Vagina (tissue), 2 donors: ENCODE measurements at places on chromosomes 7 and 10.
A peak's percentile ranks its signal among the peaks of the same experiment; 100 is the strongest.

- DNase-seq, result no peak
- H3K27ac ChIP-seq, result no peak overlapping the region
- peaks cover 12% of the 10 kb centered on the region for H3K4me1 ChIP-seq
- no peaks in the 10 kb centered on the region for H3K36me3 ChIP-seq
- no peaks in the 10 kb centered on the region for H3K27me3 ChIP-seq
These were observed 77.6 kb downstream of the FBXL13 start for GRCh38 chr7:102996957-102997356.

DNA sequence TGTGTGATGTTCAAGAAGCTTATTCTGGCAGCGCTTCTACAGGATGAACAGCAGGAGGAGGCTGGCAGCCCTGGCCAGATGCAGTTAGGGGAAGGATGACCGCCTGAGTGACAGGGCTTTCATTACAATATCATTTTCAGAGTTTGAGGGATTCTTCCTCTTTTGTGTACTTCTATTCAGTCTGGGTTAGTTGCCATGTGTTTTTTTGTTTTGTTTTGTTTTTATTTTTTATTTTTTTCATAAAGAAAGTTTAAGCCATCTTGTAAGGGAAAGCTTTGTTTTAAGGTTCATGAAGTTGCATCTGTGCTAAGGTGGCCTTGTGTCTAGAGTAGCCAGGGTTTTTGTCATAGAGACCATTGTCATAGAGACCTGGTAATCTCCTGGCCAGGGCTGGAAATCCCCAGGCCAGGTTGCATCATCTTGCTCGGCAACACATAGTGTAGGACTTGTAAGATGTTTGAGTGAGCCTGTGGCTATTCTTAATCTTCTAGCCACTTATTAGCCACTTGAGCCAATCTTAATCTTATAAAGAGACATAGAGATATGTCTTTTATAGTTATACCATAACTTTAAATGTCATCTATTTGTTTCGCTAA lies 230.5 kb upstream of the TMEM229A start:
- H3K27me3 ChIP-seq, result no peaks in the 10 kb centered on the region
- H3K4me1 ChIP-seq, result no peaks in the 10 kb centered on the region
- H3K4me3 ChIP-seq, result no peak overlapping the region
- DNase-seq, result no peak
- no peak overlapping the region for H3K27ac ChIP-seq

GRCh38 chr7:100466653-100467605 lies 2.9 kb upstream of the SPACDR start:
- no peaks in the 10 kb centered on the region for H3K36me3 ChIP-seq
- H3K4me1 ChIP-seq, result peaks cover 39% of the 10 kb centered on the region
- no peaks in the 10 kb centered on the region for H3K27me3 ChIP-seq
- DNase-seq, result no peak
- H3K4me3 ChIP-seq, result no peak overlapping the region

DNA sequence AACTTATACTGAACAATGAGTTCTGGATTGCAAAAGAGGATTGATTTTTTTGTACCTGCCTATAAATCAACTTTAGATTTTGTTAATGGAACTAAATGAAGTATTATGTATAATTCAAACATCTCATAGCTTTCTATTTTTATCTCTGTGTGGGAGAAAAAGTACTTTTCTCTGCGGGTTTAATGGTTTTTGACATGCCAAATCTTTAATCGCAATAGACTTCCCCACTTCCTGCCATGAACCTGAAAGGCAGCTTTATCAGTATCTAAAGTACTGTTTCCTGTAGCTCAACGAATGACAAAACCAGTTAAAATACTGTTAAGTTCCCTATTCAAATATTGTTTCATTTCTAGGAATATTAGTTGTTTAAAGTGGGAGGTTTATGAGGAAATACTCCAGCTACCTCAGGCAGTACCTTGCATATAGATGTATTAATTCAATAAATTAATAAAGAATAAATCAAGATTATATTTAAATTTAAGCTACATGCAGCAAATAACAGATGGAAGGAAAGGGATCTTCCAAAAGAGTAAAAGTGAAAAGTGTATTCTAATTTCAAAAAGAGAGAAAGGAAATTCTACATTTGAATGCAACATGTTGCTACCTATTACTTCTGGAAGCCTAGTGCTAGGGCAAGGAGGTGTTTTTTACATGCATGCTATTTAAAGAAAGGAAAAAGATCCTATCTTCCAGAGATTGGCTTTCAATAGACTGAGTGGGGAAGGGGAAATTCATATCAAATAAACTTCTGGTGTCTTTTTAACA lies 75.9 kb downstream of the SVOPL start:
- H3K27me3 ChIP-seq, result no peaks in the 10 kb centered on the region
- no peaks in the 10 kb centered on the region for H3K4me1 ChIP-seq
- no peaks in the 10 kb centered on the region for H3K36me3 ChIP-seq
- DNase-seq, result no peak

GRCh38 chr10:18449611-18450026 lies 201.8 kb downstream of the NSUN6 start:
- no peaks in the 10 kb centered on the region for H3K4me1 ChIP-seq
- no peak overlapping the region for H3K4me3 ChIP-seq
- no peak for DNase-seq
- H3K27me3 ChIP-seq, result no peaks in the 10 kb centered on the region

DNA sequence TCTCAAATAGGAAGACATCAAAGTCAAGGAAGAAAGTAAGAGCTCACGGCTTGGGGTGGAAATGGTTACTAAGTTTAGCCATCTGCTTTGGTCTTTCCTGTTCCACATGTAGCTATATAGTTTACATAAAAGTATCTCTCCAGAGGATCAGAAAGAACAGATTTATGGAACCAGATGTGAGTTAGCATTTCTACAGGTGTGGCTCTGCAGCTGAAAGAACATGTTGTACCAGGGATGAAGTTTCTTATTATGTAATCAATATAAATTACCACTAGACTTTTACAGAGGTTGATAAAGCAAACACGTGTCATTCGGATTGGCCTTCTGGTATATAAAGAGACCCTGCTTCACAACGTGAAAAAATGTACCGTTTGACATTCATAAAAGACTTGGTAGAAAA lies 19.9 kb downstream of the CALD1 start:
- no peak overlapping the region for H3K4me3 ChIP-seq
- H3K27ac ChIP-seq, result peak overlapping the region; percentile 44

- no peaks in the 10 kb centered on the region for H3K27me3 ChIP-seq
- H3K36me3 ChIP-seq, result no peaks in the 10 kb centered on the region
- no peak for DNase-seq
- no peaks in the 10 kb centered on the region for H3K4me1 ChIP-seq
These were observed 1463.4 kb upstream of the CELF2 start for GRCh38 chr10:9554321-9554720.

DNA sequence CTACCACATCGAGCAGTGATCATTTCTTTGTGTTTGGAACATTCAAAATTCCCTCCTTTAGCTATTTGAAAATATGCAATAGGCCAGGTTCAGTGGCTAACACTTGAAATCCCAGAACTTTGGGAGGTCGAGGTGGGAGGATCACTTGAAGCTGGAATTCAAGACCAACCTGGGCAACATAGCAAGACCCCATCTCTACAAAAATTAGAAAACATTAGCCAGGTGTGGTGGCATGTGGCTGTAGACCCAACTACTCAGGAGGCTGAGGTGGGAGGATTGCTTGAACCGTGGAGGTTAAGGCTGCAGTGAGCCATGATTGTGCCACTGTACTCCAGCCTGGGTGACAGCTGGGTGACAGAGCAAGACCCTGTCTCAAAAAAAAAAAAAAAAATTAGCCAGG lies 15.3 kb upstream of the EXOC4 start:
- no peaks in the 10 kb centered on the region for H3K36me3 ChIP-seq
- DNase-seq, result no peak
- H3K27me3 ChIP-seq, result no peaks in the 10 kb centered on the region
- no peak overlapping the region for H3K4me3 ChIP-seq
- H3K27ac ChIP-seq, result no peak overlapping the region

DNA sequence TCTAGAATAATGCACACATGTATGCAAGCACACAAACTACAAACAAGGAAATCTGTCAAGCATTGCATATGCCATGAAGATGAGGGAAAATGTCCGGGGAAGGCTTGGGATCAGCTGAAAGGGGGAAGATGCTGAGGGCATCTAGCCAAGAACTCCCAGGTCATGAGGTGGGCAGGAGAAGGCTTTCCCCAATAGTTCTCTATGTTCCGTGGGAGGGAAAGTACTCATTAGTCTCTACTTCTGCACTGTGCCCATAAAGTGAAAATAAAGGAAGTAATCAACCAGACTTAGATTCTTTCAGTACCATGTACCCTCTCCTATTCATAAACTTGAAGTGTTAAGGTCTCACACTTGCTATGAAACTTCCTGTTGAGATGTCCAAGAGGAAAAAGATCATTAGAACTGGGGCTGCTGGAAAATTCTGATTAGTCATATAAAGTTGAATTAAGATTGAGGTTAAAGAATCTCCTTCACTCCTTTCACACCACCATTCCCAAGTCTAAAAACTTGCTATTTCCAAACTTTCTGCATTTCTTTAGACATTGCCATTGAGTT lies 17.1 kb upstream of the LIPF start:
- no peak overlapping the region for H3K4me3 ChIP-seq
- peaks cover 5% of the 10 kb centered on the region for H3K4me1 ChIP-seq
- no peaks in the 10 kb centered on the region for H3K36me3 ChIP-seq
- no peak for DNase-seq
- H3K27me3 ChIP-seq, result no peaks in the 10 kb centered on the region

GRCh38 chr7:7228967-7229366 lies 46.6 kb downstream of the C1GALT1 start:
- no peaks in the 10 kb centered on the region for H3K4me1 ChIP-seq
- DNase-seq, result no peak
- no peaks in the 10 kb centered on the region for H3K27me3 ChIP-seq
- H3K27ac ChIP-seq, result no peak overlapping the region
- H3K36me3 ChIP-seq, result no peaks in the 10 kb centered on the region

GRCh38 chr10:16933783-16934182 lies 116.6 kb upstream of the RSU1 start:
- no peaks in the 10 kb centered on the region for H3K4me1 ChIP-seq
- H3K36me3 ChIP-seq, result no peaks in the 10 kb centered on the region
- no peak overlapping the region for H3K27ac ChIP-seq
- no peak overlapping the region for H3K4me3 ChIP-seq

DNA sequence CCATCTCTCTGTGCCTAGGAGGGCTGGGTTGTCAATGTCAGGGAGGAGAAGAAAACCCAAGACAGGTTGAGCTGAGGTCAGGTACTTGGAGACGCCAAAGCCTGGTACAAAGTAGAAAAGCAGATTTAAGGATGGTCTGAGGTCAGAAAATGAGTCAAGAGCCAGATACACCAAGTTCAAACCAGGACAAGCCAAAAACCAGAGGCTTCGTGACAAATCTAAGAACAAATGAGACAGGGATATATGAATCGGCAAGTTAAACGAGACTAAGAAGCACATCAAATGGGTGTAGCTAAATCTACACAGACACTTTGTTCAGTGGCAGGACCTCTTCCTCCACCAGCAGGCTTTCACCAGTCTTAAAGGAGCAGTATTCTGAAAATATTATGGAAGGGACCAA lies 34.2 kb downstream of the C7orf33 start:
- H3K36me3 ChIP-seq, result no peaks in the 10 kb centered on the region
- no peak for DNase-seq
- no peak overlapping the region for H3K4me3 ChIP-seq
- no peaks in the 10 kb centered on the region for H3K27me3 ChIP-seq
- no peak overlapping the region for H3K27ac ChIP-seq
- peaks cover 6% of the 10 kb centered on the region for H3K4me1 ChIP-seq

GRCh38 chr7:112740667-112741066 lies 49.5 kb downstream of the TMEM168 start:
- no peaks in the 10 kb centered on the region for H3K27me3 ChIP-seq
- no peaks in the 10 kb centered on the region for H3K36me3 ChIP-seq
- no peak overlapping the region for H3K4me3 ChIP-seq
- no peak overlapping the region for H3K27ac ChIP-seq

DNA sequence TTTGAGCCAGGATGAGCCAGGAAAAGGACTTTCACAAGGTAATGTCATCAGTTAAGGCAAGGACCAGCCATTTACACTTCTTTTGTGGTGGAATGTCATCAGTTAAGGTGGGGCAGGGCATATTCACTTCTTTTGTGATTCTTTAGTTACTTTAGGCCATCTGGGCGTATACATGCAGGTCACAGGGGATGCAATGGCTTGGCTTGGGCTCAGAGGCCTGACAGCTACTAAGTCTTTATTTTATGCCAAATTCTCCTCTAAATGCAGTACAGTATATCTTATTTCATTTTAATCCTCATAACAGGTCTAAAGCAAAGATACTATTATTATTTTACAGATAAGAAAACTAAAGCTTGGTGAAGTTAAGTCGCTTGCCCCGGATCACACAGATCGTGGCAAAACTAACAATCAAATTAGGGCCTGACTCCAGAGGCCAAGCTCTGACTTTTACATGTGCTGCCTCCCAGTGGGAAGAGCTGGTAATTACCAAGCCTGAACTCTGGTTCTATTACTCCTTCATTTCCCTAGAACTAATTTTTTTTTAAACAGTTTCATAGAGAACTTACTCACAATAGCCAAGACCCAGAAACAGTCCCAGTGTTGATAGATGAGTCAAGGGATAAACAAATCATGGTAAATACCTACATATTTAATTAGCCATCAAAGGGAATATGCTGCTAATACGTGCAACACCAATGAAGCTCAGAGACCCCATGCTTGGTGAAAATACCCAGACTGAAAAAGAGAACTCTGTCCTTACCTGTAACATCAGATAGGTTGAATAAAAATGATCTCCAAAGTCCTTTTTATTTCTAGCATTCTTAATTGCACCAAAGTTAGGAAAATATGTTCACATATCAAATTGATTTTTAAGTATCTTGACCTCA lies 35.4 kb downstream of the C7orf25 start:
- H3K27me3 ChIP-seq, result no peaks in the 10 kb centered on the region
- DNase-seq, result no peak
- no peak overlapping the region for H3K27ac ChIP-seq
- no peaks in the 10 kb centered on the region for H3K36me3 ChIP-seq

- DNase-seq, result no peak
- H3K4me1 ChIP-seq, result no peaks in the 10 kb centered on the region
- no peaks in the 10 kb centered on the region for H3K36me3 ChIP-seq
- H3K27ac ChIP-seq, result no peak overlapping the region
- H3K4me3 ChIP-seq, result no peak overlapping the region
- H3K27me3 ChIP-seq, result no peaks in the 10 kb centered on the region
These were observed 705.9 kb downstream of the MAGI2 start for GRCh38 chr7:78747592-78747991.

DNA sequence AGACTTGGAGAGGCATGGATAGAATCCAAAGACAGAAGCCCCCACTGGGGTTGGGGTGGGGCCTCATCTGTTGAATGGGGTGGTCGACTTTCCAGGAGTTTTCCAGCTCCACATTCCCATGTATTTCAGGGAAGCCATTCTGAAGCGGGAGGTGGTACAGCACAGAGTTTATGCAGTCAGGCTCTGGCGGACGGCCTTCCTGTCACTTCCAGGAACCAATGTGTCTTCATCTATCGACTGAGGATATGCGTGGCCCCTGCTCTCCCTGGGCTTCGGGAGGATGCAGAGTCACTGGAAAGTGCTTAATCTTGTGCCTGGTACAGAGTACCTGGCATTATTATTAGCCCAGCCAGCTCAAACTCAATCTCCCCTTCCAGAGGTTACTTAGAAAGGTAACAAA lies 26.3 kb downstream of the DOCK1 start:
- H3K4me3 ChIP-seq, result peak overlapping the region; percentile 5
- H3K36me3 ChIP-seq, result no peaks in the 10 kb centered on the region
- H3K27me3 ChIP-seq, result no peaks in the 10 kb centered on the region
- H3K27ac ChIP-seq, result no peak overlapping the region
